Uterus (tissue), 4 donors: ENCODE measurements at places on chromosomes 13 and 19. TPM values are rescaled to one million over a fixed set of nuclear protein-coding genes. Genes with fewer than 3 reads are reported as not detected.
A peak's percentile ranks its signal among the peaks of the same experiment; 100 is the strongest.

VN1R4 gene
- not detected for total RNA-seq

PPM1N gene
- not detected for total RNA-seq

KASH5 gene
- not detected for total RNA-seq

CCDC8 gene
- total RNA-seq, result 42.6 TPM

KIR3DL2 gene
- total RNA-seq, result not detected

CEACAM3 gene
- not detected for total RNA-seq

GRCh38 chr19:15244808-15245207 lies 12.6 kb upstream of the EPHX3 start:
- DNase-seq, result no peak

DNA sequence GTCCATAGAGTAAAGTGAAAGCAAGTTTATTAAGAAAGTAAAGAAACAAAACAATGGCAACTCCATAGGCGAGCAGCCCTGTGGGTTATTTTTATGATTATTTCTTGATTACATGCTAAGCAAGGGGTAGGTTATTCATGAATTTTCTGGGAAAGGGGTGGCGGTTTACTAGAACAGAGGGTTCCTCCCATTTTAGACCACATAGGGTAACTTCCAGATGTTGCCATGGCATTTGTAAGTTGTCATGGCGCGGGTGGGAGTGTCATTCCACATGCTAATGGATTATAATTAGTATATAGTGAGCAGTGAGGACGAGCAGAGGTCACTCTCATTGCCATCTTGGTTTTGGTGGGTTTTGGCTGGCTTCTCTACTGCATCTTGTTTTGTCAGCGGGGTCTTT lies 8.4 kb upstream of the DCUN1D2 start:
- DNase-seq, result no peak

DNA sequence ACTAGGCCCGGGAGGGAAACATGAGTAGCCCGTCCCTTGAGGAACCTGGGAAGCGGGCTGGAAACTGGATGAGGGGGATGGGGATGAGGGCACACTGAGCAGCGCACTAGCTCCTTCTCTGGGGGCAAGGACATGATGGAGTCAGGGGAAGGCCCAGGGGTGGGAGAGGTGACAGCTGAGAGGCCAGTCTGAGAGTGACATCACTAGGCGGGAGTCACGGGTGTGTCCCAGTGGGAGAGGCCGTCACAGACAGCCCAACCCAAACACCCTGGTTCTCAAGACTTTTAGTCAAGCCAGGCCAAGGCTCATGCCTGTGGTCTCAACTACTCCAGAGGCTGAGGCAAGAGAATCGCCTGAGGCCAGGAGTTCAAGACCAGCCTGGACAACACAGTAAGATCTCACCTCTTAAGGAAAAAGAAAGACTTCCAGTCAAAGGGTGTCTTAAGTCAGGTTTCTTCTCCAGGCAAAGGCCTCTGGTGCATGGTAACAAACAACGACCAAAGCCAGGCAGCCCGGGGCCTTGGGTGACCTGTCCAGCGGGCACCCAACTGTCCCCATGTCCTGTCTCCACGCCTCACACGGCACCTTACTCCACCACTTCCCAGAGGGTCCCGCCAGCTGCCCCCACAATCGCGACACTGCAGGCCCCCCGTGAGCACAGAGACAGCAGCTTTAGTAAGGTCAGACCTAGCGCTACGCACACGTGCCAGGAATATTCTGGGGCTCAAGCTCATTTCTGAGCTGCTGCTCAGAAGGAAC lies 25.5 kb upstream of the TIMM44 start:
- DNase-seq, result no peak

GRCh38 chr19:36340786-36341372 lies 38.1 kb downstream of the ZFP14 start:
- DNase-seq, result no peak

- DNase-seq, result no peak
Observed at GRCh38 chr13:43924549-43925245, 45.0 kb downstream of the LACC1 start.

DNA sequence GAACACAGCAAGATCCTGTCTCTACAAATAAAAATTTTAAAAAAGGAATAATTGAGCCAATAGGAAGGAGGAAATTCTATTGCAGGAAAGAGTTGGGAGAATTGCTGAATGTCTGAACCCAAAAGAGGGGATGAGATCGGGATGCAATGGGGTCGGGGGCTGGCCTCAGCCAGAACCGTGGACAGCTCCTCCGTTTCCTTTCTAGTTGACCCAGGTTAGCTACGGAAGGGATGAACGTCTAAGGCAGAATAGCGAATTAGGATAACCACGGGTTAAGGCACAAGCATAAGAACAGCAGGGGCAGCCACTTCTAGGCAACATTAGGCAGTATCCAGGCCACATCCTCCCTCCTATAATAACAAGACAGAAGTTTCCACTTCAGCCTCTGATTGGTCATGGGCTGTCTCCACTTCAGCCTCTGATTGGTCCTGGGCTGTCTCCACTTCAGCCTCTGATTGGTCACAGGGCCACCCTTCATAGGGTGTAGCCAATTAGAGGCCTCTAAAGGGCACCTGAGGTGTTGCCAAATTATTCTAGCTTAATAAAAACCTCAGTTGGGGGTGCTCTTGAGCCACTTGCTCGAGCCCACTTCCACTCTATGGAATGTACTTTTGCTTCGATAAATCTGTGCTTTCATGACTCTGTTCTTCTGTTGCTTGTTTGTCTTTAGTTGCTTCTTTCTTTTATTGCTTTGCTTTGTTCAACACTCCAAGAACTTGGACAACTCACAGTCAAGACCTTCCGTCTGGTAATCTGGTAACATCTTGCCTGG lies 24.9 kb upstream of the TPM4 start:
- no peak for DNase-seq

DNA sequence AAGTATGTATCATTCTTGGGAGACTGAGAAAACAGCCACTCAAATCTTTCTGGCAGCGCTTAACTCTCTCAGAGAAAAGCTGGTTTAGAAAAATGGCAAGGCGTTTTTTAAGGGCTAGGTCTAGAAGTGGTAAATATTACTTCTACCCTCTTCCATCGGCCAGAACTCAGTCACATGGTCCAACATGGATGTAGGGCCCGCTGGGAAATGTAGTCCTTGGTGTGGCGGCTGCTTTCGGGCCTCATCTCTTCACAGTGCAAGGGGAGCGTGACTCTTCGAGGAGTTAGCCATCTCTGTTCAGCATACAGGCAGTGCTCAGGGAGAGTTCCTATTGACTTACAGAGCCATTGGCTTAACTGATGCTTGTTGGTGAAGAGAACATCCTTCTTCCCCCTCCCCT lies 6.3 kb downstream of the VSTM2B start:
- no peak for DNase-seq

DNA sequence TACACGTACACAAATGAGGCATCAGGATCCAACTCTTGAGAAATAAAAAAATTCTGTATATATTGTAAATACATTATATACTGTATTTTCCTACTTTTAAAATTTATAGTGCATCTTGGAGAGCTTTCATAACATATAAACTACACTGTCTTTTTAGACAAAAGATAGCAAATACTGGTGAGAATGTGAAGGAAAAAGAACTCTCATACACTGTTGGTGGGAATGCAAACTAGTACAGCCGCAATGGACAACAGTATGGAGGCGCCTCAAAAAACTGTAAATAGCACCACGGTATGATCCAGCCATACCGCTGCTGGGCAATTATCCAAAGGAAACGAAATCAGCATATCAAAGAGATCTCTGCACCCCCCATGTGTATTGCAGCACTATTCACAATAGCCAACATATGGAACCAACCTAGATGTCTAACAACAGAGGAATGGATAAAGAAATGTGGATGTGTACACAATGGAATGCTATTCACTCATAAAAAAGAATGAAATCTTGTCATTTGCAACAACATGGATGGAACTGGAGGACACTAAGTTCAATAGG lies 292.4 kb downstream of the EFNB2 start:
- DNase-seq, result no peak

GRCh38 chr13:112885782-112886268 lies 83.2 kb upstream of the MCF2L start:
- peak; percentile 70 for DNase-seq

GRCh38 chr19:38697197-38697596 lies 47.1 kb downstream of the CAPN12 start:
- DNase-seq, result no peak

DNA sequence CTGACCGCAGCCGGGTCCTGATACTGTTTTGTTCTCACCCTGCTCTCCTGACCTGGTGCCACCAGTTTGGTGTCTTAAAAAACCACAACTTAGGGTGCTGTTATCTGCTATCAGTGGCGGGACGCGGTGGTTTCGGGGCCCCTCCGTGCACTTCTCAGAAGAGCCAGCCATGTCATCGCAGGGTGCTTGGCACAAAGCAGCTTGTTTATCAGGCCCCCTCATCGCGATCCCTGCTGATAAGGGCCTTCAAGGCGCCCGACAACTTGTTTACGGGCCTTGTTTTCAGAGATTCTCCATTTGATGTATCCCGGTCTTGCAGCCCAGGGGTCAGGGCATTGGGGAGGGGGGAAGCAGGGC lies 58.1 kb upstream of the KLF2 start:
- no peak for DNase-seq

GRCh38 chr19:14418856-14419105 lies 360 bp downstream of the DDX39A start:
- DNase-seq, result no peak

DNA sequence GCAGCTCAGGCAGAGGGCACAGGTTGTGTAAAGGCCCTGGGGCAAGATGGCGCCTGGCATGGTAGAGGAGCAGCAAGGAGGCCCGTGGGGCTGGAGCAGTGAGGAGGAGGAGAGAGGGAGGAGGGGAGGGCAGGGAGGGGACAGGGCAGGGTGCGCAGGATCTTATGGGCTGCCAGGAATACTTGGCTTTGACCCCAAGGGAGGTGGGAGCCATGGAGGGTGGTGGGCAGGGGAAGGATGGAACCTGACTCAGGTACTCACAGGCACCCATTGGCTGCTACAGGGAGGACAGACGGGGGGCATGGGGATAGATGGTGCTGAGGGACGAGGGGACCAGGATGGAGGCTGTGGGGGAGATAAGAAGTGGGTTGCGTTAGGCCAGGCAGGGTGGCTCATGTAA lies 3.3 kb downstream of the TNFAIP8L1 start:
- DNase-seq, result no peak

GRCh38 chr19:8528500-8528899 lies 14.5 kb upstream of the ZNF414 start:
- DNase-seq, result no peak

GRCh38 chr13:28094306-28094705 lies 6.1 kb downstream of the FLT3 start:
- DNase-seq, result no peak

- no peak for DNase-seq
Observed at GRCh38 chr13:21733475-21734263, 62.8 kb downstream of the FGF9 start.

- no peak for DNase-seq
Observed at GRCh38 chr13:32588736-32589135, 2.5 kb downstream of the PDS5B start.

DNA sequence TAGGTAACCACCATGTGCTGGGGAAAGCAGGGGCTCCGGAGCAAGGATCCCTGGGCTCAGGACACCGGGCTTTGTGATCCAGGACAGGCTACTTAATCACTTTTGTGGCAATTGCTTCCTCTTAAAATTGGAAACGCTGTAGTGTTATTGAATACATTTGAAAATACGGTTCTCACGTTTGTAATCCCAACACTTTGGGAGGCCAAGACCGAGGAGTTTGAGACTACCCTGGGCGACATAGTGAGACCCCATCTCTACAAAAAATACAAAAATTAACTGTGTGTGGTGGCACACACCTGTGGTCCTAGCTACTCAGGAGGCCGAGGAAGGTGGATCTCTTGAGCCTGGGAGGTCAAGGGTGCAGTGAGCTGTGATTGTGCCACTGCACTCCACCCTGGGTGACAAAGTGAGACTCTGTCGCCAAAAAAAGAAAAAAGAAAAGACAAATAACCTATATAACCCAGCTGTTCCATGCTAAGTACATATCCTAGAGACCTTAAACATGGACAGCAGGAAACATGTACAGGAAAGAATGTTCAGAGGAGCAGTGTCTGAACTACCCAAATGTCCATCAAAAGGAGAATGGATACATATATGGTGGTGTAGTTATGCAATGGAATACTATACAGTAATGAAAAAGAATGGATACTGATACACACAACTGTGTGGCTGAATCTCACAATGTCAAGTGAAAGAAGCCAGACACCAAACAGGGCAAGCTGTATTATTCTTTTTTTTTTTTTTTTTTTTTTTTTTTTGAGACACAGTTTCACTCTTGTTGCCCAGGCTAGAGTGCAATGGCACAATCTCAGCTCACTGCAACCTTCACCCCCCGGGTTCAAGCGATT lies 622 bp upstream of the PRODH2 start:
- no peak for DNase-seq

DNA sequence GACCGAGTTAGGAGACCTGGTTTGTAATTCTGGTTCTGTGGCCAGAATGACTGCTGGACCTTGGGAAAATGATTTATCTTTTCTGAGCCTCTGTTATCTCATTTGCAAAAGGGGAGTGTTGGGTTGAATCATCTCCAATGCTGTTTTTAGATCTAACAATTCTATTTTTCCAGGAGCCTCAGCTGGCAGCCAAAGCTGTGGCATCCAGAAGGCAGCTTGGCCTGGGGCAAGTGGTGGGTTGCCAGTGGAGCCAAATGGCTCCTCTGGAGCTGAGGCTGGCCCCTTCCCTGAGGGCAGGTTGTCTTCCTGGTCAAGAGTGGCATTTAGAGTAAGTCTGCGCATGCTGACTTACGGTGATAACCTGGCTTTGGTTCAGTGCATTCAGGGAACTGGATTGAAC lies 21.3 kb downstream of the B3GLCT start:
- no peak for DNase-seq

- DNase-seq, result no peak
Observed at GRCh38 chr13:74555651-74556420, 421.6 kb upstream of the KLF12 start.

DNA sequence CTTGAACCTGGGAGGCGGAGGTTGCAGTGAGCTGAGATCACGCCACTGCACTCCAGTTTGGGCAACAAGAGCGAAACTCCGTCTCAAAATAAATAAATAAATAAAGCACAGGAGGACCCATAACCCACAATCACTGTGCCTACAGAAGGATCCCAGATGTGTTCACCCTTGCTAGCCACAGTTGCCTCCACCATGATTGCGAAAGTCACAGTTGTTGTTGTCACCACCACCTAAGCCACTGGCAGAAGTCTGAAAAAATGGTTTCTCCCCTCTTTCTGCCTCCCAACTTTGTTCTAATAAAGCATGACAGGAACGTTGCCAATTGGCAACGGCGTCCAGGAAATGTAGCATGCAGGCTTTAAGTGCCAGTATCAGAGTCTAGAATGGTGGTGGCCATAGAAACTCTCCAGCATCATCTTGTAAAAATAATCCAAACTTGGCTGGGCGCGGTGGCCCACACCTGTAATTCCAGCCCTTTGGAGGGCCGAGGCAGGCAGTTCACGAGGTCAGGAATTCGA lies 2.2 kb upstream of the EPS15L1 start:
- DNase-seq, result no peak

DNA sequence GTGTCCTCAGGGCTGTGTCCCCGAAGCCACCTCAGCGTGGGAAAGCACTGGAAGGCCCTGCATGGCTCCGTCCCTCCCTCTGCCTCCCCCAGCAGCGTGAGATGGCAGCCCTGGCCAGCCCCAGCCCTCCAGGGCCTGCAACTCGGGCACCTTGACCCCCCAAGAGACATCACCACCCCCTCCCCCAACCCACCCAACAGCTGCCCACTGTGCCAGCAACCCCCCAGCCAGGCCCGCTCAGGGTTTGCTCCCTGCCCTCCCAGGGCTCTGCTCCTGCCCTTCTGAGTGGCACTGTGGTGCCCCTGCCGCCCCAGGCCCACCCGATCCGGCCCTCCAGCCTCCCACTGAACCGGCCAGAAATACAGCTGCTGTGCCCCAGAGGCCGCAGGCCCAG lies 1.5 kb upstream of the ASPDH start:
- DNase-seq, result no peak
